AML-193 (cell line): ENCODE measurements at places on chromosomes 11 and 22.

DNA sequence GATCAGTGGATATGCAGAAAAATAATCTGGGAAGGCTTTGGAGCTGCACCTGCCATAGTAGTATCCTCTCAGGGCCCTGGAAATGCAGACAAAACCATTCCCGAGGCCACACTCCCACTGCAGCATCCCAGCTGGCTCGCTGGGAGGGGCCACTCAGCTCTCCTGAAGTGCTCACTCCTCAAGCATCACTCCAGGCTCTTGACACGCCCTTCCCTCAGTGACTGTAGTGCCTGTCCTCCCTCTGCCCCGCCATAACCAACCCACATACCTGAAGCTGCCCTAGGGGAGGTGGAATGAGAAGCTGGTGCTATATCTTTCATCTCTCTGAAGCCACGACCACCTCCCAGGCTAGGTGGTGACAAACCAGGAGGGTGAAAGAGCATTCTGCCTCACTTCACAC, 4.8 kb downstream of the DSCAML1 start:
- no peak for DNase-seq

DNA sequence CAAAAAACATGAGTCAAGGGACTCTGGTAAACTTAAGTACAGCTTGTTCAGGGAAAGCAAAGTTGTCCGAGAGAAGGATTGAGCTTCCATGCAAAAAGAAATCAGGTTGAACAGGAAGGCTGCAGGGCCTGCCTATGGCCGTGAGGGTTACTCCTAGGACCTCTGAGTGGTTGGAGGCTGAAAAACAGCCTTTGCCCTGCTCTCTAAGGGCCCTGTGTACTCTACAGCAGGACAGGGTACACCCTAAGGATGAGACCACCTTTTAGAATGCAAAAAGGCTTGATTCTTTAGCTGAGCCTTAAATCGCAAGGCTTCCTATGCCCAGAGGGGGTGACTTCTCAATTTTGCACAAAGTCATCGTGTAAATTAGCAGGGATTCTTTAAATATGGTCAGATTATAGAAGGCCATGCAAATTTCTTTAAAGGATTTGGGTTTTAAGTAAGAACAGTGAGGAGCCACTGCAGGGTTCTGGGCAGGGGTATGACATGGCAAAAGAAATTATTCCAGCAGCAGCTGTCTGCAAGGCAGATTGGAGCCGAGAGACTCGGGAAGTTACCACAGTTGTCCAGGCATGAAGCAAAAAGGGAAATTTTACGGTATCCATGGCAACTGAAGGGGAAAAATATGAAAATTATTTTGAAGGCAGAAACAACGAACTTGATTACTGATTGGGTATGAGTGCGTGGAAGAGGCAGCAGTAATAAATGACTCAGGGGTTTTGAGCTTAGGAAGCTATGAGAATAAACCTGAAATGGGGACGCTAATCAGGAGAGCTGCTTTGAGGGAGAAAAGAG, 91.8 kb downstream of the FAM76B start:
- peak; percentile 9 for DNase-seq

DNA sequence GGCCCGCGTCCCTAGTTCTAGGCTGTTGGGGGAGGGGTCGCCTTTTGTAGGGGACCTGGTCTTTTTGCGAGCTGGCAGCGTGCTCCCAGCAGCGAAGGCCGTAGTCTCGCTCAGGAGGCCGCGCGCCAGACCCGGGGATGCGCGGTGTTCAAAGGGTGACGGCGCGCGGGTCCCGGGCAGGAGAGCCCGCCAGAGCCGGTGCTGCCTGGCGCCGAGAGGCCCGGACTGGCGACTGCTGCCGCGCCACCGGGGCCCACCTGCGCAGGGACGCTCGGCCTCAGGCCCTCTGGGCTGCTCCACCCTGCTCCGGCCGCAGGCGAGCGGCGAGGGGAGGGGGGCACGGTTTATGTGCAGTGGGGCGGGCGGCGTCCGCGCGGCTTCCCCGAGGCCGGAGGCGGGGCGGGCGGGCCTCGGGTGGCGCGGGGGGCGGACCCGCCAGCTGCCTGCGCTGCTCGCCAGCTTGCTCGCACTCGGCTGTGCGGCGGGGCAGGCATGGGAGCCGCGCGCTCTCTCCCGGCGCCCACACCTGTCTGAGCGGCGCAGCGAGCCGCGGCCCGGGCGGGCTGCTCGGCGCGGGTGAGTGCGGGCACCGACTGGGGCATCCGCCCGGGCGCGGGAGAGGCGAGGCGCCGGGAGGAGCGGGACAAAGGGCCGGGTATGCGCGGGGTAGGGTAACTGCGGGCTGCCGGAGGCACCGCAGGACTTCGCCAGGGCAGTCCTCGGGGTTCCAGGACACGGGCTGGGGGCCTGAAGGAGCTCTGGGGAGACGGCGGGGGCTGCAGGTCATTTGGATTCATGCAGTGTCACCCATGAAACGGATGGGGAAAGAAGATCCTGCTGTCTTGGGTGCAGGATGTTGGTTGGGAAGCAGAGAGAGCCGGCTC, at the start of gene PRSS23:
TSS of gene PRSS23 (plus strand) at position 467 of the 884 bp plus-strand sequence. CDS start 7,102 bp downstream, outside the sequence.
- no peak for DNase-seq

- no peak for DNase-seq
These were observed 85.5 kb downstream of the AMBRA1 start for GRCh38 chr11:46508360-46508759.

DNA sequence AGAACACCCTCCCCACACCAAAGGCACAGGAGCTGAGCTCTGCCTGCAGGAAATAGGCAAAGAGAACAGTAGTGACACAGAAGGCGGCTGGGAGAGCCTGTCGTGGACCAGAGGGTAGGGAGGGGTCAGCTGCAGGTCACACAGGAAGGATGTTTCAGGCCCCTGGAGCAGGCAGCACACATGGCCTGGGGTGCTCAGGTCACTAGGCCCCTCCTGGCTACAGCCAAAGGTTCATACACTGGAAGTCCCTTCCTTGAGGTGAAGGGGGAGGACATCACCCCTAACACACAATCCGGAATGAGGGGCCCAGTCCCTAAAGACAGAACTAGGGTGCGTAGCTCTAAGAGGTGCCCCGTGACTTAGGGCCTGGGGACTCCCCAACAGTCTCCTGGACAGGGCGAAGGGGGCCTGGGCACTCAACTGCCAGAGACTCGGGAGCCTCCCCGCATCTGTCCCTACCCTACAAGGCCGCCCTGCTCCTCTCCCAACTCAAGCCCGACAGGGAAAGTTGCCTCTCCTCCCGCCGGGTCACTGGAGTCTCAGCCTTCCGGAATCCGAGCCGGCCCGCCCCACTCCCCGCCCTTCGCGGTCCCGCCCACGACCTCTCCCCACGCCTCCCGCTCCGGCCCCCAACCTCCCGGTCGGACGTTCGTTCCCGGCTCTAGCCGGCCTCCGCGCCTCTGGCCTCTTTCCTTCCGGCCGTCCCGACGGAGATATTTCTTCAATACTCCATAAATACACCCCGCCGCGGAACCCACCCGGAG, at the start of gene CYB5R2:
TSS of gene CYB5R2 (minus strand) at position 541 of the 764 bp plus-strand sequence. CDS start 675 bp downstream, outside the sequence.
- no peak for DNase-seq

DNA sequence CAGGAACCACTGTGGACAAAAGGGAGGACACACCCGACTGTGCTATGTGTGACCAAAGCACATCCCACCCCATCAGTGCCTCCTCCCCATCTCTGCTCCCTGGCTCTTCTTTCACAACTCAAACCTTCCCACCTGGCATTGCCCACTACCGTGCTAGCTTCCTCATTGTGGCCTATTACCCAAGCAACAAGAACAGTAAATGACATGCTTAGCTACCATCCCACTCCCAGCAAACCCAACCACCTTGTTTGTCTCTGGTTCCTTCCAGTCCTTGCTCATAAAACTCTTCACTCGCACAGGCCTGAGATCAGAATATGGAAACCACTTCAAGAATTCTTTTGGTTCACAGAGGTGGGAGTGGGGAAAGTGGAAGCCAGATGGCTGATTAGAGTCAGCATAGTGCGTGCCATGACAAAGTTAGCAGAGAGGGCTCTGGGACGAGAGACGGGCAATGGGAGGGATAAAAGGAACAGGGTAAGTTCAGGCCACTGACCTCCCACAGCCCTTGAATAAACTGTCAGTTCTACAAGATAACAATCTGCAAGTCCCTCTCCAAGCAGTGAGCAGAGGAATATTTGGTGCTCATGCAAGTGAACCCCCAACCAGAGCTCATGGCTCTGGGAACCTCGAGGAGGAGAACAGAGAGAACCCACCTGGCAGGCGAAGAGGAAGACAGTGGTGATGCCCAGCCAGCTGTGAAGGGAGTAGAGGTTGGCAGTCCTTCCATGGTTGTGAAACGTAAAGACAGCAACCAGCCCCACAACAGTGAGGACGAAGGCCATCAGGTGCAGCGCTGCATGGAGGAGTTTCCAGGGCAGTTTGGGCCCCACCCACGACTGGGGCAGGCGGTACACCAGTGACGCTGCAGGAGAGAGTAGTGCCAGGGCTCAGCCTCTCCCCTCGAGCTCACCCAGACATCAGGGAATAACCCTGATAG, 8.3 kb downstream of the CYB561A3 start:
- peak; percentile 27 for DNase-seq

GRCh38 chr11:73951797-73952196, 971 bp downstream of the DNAJB13 start:
- no peak for DNase-seq

GRCh38 chr11:21072558-21072957, 403.2 kb downstream of the NELL1 start:
- DNase-seq = no peak

GRCh38 chr22:39914584-39914983, 13.7 kb downstream of the GRAP2 start:
- no peak for DNase-seq

DNA sequence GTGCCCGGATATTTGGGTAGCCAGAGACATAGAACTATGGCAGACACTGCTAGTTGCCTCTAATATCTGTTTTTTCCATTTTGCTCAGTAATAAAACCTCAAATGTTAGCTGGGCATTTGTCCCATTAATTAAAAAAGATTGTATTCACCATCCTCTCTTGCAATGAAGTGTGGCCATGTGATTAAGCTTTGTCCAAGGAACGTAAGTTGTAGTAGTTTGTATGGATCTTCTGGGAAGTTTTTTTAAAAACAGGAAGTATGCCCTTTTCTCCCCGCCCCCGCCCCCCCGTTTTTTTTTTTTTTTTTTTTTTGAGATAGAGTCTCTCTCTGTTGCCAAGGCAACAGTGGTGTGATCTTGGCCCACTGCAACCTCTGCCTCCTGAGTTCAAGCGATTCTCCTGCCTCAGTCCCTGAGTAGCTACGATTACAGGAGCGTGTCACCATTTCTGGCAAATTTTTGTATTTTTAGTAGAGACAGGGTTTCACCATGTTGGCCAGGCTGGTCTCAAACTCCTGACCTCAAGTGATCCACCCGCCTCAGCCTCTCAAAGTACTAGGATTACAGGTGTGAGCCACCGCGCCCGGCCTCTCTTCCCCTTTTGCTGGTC, 1.7 kb upstream of the TMEM135 start:
- DNase-seq = no peak

DNA sequence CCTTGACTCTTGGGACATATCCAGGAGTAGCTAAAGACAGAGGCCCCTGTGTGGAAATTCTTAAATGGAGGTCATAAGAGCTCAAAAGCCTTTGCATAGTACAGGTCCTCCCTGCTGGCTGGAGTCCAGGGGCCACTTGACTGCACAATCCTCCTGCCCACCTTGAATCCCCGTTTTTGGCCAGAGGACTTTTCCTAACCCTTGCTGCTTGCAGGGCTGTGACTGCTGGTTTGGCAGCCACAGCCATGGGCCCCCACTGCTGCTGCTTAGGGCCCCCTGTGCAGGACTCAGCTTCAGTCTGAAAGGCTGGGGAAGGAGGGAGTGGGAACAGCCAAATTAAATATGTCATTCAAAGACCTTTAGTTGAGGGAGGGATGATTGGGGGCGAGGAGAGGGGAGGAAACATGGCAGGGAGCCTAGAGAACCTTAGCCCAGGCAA, 33.4 kb downstream of the ARHGAP1 start:
- DNase-seq = no peak

- DNase-seq = no peak
These were observed 132.4 kb upstream of the ANO3 start for GRCh38 chr11:26199331-26200095.

DNA sequence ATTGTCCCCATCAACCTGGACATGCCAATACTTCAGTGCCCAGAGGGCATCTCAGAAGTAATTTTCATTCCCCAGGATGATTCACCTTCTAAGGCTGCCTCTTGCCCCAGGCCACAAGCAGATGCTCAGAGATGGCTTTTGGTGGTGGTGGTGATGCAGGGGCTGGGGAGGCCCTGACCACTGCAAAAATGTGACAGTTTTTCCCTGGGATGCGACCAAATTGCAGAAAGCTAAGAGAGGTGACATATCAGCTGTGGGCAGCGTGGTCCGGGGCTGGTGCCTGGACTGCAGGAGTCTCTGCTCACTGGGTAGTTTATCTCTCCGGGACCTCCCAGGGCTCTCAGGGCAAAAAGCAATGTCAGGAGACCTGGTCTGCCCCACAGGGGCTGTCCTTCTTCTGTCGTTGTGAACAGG, 39.7 kb upstream of the ACCSL start:
- no peak for DNase-seq

GRCh38 chr11:86949995-86950660, 5.1 kb downstream of the FZD4 start:
- no peak for DNase-seq

GRCh38 chr11:40133498-40133897, 1326.0 kb downstream of the LRRC4C start:
- no peak for DNase-seq

DNA sequence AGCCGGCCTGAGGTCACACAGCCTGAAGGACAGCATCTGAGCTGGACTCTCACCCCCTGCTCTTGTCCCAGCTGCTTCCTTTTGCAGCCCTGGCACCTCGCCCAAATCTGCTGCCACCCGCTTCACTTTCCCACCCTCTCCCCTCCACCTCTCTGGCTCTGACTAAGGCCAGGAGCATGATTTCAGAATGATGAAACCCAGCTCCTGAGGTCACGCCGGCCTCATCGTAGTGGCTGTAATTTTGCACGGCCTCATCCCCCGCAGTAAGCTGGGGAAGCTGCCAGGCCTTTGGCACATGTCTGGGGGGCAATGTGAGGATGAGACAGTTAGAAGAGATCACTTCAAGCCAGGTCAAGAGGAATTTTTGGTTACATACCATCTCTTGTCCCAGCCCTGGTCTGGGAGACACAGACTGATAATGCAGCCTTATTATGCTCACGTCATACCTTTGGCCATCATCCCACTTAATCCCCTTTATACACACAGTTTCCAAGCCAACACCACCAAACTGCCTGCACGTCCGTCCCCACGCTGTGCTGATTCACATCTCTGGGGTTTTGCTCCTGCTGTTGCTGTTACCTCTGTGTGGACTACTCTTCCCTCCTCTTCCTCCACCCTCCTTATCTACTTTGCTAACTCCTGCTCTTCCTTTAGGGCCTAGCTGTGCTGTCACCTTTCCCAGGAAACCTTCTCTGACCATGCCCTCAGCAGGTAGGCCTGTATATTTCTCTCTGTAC, 58.1 kb downstream of the CHRDL2 start:
- no peak for DNase-seq
